CD8-positive, alpha-beta memory T cell (primary cell): ENCODE measurements at places on chromosomes 3 and 15. TPM values are rescaled to one million over a fixed set of nuclear protein-coding genes. Genes with fewer than 3 reads are reported as not detected.

The APOD gene
- total RNA-seq = not detected

The DUSP7 gene
- total RNA-seq = 27.2 TPM

GRCh38 chr3:46626039-46626438, 13.7 kb downstream of the FAM240A start:
- no peaks in the 10 kb centered on the region for H3K27me3 ChIP-seq
- H3K4me1 ChIP-seq = peaks cover 16% of the 10 kb centered on the region
- no peak for DNase-seq
- H3K27ac ChIP-seq = no peak overlapping the region
- H3K36me3 ChIP-seq = no peaks in the 10 kb centered on the region

DNA sequence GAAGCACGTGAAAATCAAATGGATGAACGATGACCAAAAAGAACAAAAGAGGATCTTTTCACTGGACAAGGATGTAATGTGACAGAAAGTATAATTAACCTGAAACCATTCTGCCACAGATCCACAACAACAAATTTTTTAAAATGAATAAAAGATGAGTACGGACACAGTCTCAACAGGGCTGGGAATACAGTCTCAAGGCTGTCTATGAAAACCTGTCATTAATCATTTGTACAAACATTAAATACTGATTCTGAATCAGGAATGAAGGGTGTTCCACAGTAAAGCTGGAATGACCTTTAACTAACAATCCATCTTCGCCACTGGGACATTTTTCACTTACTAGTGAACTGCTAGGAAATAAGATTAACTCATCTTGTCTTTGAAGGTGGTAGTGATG, 506.9 kb upstream of the ADAMTS9 start:
- no peaks in the 10 kb centered on the region for H3K27me3 ChIP-seq
- no peak for DNase-seq
- no peak overlapping the region for H3K27ac ChIP-seq
- H3K4me3 ChIP-seq = no peak overlapping the region
- H3K36me3 ChIP-seq = no peaks in the 10 kb centered on the region

The IQCH gene
- total RNA-seq = 1.3 TPM

The GOLGA6D gene
- not detected for total RNA-seq

DNA sequence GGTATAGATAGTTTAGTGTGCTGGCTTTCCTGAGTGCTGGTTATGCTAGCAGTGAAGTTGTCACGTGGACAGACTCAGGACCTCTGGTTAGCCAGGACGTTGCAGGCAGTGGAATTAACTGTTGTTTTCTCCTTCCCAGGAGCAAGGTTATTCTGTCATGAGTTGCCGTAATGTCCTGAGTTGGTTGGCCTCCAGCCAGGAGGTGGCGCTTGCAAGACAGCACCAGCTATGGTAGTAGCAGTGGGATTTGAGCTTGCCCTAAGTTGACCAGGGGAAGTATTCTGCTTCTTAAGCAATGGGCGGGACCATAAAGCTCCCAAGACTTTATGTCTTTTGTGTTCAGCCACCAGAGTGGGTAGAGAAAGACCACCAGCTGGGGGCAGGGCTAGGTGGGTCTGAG, 240.7 kb upstream of the DNAJC19 start:
- no peak for DNase-seq
- H3K4me1 ChIP-seq = no peaks in the 10 kb centered on the region
- no peaks in the 10 kb centered on the region for H3K27me3 ChIP-seq

DNA sequence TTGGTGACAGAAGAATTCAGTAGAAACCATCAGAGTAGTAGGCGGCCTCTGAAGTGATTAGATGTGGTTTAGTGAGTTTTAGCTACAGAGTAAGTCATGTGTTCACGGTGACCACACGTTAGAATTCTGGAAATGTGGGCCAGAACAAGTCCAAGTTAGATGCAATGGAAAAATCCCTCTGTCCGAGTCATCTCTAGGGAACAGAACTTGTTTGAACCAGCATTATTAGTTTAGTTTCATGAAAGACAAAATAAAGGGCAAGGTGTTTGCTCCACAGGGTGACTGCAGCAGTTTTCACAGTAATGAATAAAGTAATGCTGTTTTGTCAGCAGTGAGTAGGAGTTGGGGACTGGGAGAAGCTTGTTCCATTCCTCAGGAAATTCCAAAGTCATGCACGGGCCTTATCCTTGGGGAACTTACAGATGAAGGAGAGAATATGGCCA, 100.2 kb downstream of the CGNL1 start:
- no peaks in the 10 kb centered on the region for H3K27me3 ChIP-seq
- DNase-seq = no peak
- no peak overlapping the region for H3K27ac ChIP-seq
- H3K4me1 ChIP-seq = no peaks in the 10 kb centered on the region

The CACNA2D2 gene
- total RNA-seq = 1.1 TPM

GRCh38 chr3:195032955-195033354, 238.0 kb downstream of the XXYLT1 start:
- no peak overlapping the region for H3K27ac ChIP-seq
- DNase-seq = no peak
- no peak overlapping the region for H3K4me3 ChIP-seq
- H3K4me1 ChIP-seq = no peaks in the 10 kb centered on the region
- no peaks in the 10 kb centered on the region for H3K36me3 ChIP-seq
- no peaks in the 10 kb centered on the region for H3K27me3 ChIP-seq

DNA sequence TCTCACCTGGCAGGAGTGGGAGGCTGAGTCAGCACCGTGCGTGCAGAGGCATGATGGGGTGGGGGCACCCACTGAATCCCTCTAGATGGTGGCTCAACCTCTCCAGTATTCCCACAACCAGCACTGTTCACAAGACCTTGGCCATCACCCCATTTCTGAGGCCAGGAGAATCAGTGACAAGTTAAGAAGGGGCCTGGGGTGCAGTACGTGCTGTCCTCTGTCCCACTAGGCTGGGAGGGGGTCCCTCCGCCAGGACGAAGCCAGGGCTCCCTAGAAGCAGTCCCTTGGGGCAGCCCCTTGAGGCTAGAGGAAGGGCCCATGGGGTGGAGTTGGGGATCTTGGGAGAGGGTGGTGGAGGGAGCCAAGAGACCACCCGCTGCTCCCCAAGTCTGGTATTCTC, 4.8 kb downstream of the MYL3 start:
- DNase-seq = no peak
- H3K27me3 ChIP-seq = no peaks in the 10 kb centered on the region
- H3K4me3 ChIP-seq = no peak overlapping the region
- H3K4me1 ChIP-seq = no peaks in the 10 kb centered on the region
- no peaks in the 10 kb centered on the region for H3K36me3 ChIP-seq
- no peak overlapping the region for H3K27ac ChIP-seq

The BOC gene
- total RNA-seq = not detected

DNA sequence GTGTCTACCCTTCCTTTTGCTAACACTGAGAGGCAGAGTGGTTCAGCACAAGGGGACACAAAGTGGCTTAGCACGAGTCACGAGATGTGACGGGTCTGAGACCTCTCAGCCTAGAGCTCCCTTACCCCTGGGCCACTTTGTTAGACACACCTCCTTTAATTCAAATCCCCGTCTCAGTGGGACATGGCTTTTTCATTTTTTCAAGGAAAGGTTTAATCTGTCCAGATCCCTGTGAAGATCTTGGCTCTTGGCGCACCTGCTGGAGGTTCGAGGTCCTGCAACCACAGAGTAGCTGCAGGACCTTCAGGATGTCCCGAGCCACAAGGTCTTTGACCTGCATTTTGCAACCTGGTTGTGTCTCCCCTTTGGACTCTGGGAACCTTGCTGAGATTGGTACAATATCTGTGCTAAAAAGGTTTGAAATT, 52.0 kb downstream of the LPP start:
- no peak overlapping the region for H3K4me3 ChIP-seq
- no peak overlapping the region for H3K27ac ChIP-seq
- H3K27me3 ChIP-seq = no peaks in the 10 kb centered on the region

The AEN gene
- 109 TPM for total RNA-seq

DNA sequence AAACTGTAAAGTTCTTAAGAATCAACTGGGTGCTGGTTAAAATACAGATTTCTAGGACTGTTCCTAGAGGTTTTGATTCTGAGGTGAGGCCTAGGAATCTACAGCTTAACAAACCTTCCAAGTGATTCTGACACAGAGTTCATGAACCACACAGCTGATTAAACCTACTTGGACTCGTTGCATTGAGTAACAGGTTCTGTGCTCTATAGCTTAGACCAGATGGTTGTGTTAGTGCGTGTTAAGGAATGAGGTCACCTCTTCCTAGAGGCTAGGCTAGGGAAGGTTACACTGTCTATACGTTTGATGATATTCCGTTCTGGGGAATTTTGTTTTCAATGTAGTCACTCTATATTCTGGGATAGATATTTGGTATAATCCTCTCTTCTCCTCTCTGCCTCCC, 21.9 kb downstream of the EID1 start:
- H3K27ac ChIP-seq = no peak overlapping the region
- H3K4me3 ChIP-seq = no peak overlapping the region
- H3K4me1 ChIP-seq = no peaks in the 10 kb centered on the region
- no peak for DNase-seq
- H3K36me3 ChIP-seq = no peaks in the 10 kb centered on the region
- H3K27me3 ChIP-seq = no peaks in the 10 kb centered on the region
